ENCODE measurements at places on chromosomes 6 and 20.
A peak's percentile ranks its signal among the peaks of the same experiment; 100 is the strongest.

- peak; percentile 74 for DNase-seq
Observed at GRCh38 chr6:137426007-137426689, 68.0 kb downstream of the OLIG3 start.

- no peak for DNase-seq
Observed at GRCh38 chr6:93567164-93567563, 147.8 kb upstream of the EPHA7 start.

DNA sequence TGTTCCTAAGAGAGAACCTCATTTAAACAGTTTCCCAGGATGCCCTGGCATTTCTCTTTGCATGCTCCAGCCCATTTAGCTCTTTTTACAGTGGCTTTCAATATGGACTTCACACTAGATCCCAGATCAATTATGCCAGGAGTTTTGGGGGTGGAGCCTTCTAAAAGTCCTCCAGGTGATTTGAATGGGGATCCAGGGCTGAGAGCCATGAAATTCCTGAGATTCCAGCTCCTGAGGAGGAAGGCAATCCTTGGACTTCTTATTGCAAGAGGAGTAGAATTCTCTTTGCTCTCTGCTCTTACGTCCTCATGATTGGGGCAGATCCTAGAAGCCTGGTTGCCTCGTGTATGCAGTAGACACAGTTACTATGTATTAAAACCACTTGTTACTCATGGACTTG, 184.2 kb downstream of the DHX35 start:
- no peak for DNase-seq

GRCh38 chr6:15516923-15517560, 145.8 kb downstream of the DTNBP1 start:
- DNase-seq = no peak

DNA sequence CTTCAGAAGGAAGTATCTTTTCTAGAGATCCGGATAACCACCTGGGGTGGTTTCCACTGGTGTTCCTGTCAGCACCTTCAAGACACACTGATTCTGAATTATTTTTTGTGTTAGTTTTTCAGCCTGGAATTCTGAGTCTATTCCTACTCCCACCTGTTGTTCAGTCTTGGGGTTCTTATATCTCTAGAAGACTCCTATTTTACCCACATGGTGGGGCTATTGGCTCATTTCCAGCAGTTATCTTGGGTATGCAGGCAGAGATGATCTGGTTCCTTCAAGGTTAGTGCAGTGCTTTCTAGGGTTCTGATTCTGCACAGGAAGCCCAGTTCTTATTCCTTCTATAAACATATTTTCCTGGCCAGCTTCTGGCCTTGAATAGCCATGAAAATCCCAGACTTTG, 175.6 kb upstream of the PDE7B start:
- peak; percentile 36 for DNase-seq

GRCh38 chr6:168155193-168155592, 76.2 kb upstream of the FRMD1 start:
- DNase-seq = no peak

DNA sequence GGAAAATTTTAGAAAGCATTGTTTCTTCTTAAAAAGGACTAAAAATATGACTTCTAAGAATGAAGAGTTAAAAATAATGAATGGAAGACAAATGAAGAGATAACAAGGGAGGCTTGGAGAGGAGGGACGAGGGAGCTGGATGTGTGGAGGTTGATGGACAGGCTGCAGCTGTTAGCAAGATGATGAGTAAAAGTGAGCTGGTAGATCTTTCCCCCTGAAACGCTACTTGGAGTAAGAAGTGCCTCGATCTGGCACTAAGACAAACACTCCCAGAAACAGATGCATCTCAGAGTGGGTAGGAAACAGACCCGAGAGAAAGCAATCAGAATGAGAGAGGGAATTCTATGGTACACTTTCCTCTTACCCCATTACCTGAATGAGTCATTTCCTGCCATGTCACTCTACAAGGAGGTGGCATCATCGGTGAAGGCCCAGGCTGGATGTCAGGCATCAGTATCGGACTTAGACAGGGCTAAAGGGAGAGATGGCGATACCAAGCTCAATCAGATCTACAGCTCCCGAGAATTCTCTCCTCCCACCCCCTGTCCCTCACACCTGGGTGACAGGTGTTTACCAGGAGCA, 154.1 kb upstream of the BMP2 start:
- no peak for DNase-seq

GRCh38 chr20:11941593-11942246, 24.0 kb downstream of the BTBD3 start:
- DNase-seq = no peak

DNA sequence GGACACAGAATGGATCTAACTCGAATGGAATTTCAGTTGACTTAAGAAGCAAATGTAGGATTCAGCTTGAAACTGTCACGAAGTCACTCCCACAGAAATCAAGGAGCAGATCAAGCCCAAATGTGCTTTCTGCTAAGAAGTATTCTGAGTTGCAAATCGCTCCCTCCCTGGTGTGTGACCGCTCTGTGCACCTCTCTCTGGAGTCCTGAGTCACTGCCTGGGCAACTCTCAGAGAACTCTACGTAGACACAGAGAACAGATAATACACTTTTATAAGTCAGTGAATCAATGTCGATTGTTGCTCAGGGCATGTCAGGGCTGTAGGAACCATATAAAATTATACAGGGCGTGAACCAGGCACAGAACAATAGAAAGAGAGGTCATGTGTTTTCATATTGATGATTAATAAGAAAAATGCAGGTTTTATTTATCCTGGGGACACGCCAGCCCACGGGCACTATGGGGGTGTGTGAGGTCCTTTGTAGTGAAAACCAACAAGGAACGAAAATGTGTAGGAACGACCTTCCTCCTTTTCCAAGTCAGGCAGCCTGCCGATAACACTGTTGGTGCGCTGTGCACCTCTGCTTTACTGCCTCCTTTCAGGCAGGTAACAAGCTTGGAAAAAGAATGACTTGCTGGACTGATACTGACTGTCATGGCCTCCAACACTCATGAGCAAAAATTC, 248.1 kb upstream of the FOXQ1 start:
- no peak for DNase-seq

GRCh38 chr6:17289630-17290061, 8.5 kb downstream of the RBM24 start:
- no peak for DNase-seq

GRCh38 chr6:56862415-56863175, 92.3 kb upstream of the BEND6 start:
- no peak for DNase-seq

- peak; percentile 79 for DNase-seq
Observed at GRCh38 chr6:131914967-131915751, 36.0 kb downstream of the CCN2 start.

GRCh38 chr6:147099974-147100373, 104.2 kb upstream of the STXBP5 start:
- no peak for DNase-seq

DNA sequence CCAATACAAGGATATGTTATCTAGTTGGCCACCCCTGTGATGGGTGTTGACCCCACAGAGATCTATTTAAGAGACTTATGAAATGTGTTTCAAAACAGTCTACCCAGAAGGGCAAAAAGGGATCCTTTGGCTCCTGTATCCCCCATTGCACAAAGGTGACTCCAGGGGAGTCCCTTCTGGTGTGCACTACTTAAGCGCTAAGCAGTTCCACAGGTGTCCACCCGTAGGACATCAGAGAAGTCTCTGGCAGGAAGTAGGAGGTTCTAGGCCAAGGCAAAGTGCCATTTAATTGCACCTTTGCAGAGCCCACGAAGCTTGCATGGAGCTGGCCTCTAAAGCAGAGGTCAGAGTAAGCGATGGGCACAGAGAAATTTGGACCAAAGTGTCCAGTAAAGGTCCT, 147.7 kb downstream of the MRPL14 start:
- DNase-seq = no peak

DNA sequence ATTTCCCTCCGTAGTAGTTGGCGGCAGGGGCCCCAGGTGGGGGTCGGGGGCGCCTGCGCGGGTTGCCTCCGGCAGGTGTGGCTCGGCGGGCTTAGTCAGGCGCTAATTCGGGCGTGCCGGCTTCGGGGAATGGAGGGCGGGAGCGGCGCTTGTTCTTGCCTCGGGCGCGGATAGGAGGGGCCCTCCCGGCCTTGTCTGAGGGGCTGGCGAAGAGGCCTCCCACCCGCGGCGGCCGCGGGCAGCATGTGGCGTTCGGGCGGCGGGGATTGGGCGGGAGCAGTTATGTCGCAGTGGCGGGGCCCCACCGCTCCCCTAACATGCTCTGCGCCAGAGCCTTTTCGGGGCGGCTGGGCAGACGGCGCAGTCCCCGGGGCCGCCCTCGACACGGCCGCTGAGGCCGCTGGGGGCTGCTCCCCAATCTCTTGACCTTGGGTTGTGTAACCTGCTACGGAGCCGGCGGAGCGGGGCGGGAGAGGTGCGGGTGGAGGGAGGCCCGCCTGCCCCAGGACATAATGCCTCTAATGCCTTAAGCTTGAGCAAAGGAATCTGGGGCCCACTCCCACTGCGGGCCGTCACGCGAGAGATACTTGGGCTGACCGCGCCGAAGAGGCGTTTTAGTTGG, 1.1 kb downstream of the AMD1 start:
- DNase-seq = peak; percentile 64

DNA sequence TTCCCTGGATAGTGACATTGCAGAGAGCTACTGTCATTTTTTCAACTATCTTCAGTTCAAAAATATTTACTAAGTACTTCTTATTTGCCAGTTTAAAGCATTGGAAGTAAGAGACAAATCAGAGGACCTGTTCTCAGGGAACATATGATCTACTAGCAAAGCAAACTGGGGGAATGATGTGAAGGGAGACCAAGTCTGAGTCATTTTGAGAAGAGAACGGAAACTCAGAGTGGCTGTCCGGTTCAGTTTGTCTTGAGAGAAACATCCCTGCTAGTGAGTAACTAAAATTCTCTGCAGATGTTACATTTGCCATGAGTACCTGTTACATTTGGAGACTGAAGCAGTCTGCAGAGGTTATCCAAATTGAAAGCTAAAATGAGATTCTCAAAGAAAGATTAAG, 118.3 kb downstream of the KCNQ5 start:
- peak; percentile 3 for DNase-seq

- DNase-seq = no peak
Observed at GRCh38 chr6:122472022-122472340, 374 bp upstream of the SERINC1 start.

DNA sequence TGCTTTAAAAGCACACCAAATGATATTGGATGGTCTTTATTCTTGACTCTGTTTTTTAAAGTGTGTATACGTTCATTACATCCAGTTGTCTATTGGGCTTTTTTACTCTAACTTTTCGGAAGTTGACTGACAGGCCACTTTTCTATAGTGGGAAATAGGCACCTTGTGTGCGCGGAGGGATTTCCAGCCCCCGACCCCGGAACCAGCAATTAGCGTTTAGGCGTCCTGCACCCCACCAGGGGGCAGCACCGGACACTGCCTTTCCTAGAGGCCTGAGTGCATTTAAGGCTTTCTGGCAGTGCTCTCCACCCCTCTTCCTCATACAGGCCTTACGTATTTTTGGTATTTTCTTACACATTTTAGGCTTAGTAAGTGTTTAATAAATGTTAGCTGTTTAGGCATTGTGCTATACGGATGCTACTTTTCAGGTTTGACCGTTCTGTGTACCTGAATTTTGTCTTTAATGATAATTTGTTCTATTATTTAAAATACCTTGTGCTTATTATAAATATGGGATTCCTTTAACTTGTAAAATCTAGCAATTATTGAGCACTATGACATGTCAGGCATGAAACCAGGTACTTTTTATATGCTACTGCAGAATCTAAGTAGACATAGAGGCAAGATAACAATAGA, 231.8 kb downstream of the BCKDHB start:
- peak; percentile 35 for DNase-seq

- no peak for DNase-seq
Observed at GRCh38 chr20:11235058-11235457, 561.3 kb upstream of the JAG1 start.

DNA sequence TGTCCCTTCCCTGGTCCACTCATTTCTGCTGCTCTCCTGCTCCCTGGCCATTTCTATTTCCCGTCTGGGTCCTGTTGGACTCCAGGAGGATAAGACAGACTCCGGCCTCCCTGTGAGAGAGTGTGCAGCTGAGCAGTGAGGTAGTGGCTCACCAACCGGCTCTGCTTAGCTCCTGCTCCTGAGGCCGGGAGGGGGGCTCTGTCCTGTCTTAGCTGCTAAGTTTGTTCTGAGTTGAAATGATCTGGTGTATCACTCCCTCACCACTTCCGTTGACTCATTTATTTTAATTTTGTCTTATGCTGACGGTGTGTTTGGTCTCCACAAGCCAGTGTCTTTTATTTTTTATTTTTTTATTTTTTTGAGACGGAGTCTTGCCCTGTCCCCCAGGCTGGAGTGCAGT, 148.5 kb upstream of the PDE10A start:
- DNase-seq = no peak

GRCh38 chr20:23178806-23179205, 92.7 kb upstream of the CD93 start:
- no peak for DNase-seq

GRCh38 chr6:121608270-121608669, 172.8 kb downstream of the GJA1 start:
- no peak for DNase-seq

GRCh38 chr20:5393218-5393870, 76.6 kb upstream of the PROKR2 start:
- no peak for DNase-seq

- DNase-seq = no peak
Observed at GRCh38 chr6:33140556-33140955, 51.7 kb downstream of the COL11A2 start.

- no peak for DNase-seq
Observed at GRCh38 chr20:10402938-10403608, 30.9 kb downstream of the MKKS start.

DNA sequence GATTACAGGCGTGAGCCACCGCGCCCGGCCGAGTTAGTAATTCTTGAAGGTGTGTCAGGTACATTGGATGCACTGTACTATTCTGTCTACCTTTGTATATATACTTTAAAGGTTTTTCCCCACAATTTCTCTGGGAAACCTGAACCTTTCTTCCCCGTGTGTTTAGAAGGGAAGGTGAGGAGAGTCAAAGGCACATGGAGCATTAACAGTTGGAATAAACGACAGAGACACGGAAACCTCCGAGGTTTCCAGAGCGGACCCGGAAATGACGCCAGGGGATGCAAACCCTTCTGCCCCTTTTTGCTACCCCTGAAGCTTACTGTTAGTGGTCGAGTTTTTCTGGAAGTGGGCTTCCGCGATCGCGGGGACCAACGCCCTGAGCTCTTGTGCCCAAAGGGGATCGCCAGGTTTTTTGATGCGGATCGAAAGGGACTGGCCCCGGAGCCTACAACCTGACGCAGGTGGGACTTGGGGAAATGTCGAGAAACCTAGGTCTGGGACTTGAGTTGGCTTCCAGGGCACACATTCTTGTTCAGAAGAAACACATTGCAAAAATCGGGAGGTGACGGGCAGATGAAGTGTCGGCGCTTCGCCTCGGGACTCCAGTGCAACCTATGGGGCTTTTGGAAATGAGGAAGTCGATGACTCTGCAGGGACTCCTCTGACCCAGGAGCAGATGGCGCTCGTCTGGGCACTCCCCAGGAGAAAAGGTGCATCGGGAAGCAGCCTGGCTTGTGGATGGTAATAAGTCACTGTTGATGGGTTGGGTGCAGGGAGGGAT, 218.2 kb downstream of the OR2B2 start:
- DNase-seq = peak; percentile 54

DNA sequence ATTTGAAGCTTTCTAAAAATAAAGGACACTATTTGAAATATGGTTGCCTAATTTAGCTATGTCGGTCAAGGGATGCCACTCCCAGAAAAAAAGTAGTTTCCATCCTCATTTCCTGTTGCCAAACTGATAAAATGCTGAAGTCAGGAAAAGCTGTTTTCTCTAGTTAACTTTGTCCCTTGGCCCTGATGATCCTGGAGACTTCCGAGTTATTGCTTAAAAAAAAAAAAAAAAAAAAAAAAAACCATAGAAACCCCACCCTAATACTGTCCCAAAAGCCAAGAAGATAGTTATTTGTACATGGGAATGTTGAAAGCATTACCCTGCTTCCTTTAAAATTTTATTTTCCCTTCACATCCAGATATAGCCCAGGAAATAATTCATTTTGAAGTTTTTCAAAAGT, 236.7 kb downstream of the SOD2 start:
- DNase-seq = no peak
